ENCODE measurements at places on chromosomes 16 and 17.

DNA sequence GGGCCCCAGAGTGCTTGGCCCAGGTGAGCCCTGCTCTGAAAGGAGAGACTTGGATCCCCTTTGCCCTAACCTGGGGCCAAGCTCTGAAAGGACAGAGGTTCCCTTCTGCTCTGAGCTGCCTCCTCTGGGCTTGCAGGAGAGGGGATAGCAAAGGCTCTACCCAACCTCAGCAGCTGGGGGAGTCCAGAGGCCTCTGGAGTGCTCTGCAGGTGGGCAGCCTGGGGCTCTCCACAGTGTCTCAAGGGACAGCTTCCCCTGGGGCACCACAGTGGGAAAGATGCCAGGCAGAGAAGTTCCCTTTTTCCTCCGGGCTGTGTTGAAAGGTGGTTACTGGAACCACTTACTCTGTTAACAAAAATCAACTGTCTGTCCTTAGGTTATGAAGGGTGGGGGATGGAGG lies 48.2 kb upstream of the MGAT5B start:
- DNase-seq: no peak

- no peak for DNase-seq
Measured at GRCh38 chr16:14494396-14494966, 135.6 kb downstream of the PARN start.

DNA sequence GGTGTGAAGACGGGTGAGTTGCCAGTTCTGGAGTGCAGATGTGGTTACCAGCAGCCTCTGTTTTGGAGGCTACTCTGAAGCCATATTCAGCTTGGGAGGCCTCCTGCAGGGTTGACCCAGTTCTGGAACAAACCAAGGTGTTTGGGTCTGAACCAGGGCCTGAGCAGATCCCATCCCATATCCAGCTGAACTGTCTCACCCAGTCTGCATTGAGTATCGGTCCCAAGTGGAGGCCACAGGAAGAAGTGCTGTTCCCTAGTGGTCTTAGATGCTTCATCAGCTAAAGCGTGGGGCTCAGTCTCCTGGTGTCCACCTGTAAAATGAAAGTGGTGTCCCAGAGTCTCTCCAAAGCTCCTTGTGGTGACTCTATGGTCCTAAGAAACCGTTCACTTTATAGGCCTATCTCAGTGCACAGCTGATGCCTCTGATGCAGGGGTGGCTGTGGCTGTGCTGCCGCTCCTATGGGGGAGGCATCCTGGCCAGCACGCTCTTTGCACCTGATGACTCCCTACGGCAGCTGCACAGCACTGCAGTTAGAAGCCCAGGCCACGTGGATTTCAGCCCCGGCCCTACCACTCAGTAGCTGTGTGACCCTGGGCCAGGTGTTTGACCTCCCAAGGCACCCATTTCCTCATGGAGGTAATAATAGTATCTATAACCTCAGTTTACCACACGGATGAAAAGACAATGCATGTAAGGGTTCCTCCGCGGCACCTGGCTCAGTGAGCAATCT lies 21.0 kb downstream of the CBX4 start:
- no peak for DNase-seq

DNA sequence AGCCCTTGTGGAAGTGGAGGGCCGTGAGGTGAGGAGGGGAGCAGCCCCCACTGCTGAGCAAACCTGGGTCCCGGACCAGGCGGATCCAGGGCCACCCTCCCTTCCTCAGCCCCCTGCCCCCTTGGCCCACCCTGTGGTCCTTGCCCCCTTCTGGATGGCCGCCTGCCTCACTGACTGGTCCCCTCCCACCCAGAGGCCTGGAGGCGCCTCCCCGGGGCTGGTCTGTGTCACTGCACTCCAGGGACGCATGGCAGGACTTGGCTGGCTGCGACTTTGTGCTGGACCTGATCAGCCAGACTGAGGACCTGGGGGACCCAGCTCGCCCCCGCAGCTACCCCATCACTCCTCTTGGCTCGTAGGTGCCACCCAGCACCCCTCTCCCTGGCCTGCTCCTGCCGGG lies 19.2 kb upstream of the SMIM5 start:
- DNase-seq: no peak

DNA sequence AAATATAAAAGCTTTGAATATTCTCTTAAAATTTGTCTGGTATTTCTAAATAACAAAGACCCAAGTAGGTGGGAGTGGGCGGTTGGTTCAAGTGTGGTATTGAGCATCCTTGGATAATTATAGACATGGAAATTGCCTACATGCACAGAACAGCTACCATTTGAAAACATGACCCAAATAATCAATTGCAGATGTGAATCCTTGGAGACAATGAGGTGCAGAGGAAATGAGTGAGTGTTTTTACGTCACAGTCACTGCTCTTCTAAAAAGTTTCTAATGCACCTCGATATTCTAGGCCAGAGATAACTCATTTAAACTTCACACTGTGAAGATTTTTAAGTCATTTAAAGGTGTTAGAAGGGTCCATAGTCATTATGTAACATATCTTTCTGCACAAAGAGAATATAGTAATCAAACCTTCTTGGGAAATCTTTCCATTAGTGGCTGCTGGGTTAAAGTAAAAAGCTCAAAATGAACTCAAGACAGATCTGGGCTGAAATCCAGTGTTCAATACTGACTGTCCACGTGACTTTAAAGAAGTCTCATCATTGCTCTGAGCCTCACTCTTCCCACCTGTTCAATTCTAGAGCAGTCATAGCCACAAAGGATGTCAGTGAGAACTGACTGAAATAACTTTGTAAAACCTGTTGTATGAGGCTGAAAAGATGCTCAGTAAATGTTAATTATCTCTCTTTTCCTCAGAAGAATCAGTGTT lies 144.5 kb downstream of the CDH11 start:
- DNase-seq: no peak

- peak; percentile 43 for DNase-seq
Measured at GRCh38 chr17:45431531-45432404, 902 bp downstream of the ARHGAP27 start.

Measured in stimulated activated CD8-positive, alpha-beta memory T cell treated with anti-CD3 and anti-CD28 coated beads, Interleukin-15, amount 100 ng/mL, for 4 hours (primary cell).